Renal cortical epithelial cell (primary cell): ENCODE measurements at places on chromosomes 3 and 15. TPM values are rescaled to one million over a fixed set of nuclear protein-coding genes. Genes with fewer than 3 reads are reported as not detected.

- DNase-seq: peak; percentile 9
These were observed 76.0 kb upstream of the FAN1 start for GRCh38 chr15:30827625-30828303.

GRCh38 chr3:110015231-110015963 is 678.1 kb upstream of the DPPA4 start:
- no peak for DNase-seq

Gene RPUSD2
- total RNA-seq: 12.7 and 17.7 TPM in 2 replicates

- no peak for DNase-seq
These were observed 2.3 kb downstream of the CPB1 start for GRCh38 chr3:148829926-148830325.

DNA sequence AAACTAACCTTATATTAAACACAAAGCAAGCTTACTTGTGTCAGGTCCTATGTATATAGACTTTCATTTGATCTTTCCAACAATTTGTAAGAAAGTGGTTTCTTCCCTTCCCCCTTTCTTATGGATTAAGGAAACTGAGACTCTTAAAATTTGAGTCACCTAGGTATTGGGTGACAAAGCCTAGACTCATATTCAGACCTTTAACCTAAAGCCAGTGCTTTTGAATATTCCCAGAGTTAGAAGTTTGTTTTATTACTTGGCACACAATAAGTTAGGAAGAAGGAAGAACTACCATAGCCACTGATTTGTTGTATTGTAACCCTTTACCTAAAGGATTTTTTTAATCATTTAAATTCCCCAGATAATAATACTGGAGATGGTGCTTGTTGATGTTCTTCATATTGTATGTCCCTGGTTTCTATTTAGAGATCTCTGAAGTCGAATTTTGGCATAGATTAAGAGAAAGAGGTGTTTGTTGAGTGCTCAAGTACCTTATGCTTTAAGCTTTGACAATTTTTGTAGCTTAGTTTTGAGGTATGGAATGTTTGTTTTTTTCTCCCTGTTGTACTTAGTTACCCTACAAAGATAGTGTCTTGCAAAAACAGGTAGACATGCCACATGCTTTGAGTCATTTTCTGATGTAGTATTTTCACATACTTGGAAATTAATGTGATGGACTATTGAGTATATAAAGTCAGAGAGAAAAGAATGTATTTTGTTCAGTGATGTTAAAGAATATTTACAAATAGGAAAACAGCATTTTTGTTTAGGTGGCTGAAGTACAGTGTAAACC is 11.2 kb downstream of the TSC22D2 start:
- peak; percentile 49 for DNase-seq

DNA sequence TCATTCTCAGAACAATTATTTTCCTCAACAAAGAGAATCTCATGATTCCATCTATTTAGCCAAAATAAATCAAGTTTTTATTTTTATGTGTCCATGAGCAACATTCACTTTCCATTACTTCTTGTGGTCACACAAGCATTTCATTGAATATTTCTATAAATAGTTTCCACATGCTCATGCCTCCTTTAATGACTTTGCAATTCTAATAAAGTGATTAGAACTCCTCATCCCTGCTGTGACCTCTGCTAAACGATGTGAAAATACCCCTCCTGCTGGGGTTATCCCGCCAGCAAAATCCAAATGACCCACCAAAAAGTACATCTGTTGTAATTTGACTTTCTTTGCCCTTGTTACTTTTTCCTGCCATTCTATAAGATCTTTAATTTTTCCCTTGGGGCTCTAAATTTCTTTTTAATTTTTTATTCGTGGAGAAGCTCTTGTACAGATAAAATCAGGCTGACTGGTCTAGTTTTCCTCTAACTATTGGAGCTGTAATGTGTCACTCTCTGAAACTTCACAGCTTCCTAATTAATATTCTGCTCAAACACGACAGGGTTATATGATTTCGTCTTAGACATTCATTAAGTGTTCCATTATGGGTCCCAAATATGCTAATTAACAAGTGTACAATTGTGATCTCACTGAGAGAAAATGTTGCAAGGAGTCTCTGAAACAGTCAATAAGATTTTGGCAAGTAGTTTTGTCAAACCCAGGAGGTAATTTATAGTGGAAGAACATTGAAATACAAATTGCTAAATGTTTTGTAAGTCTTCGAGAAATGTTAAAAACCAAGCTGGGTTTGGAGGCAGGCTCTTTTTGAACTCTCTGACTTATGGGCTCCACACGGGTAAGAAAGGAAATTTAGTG is 533.1 kb upstream of the NAALADL2 start:
- DNase-seq: peak; percentile 47

GRCh38 chr3:148998715-148999423 is 7.5 kb downstream of the GYG1 start:
- DNase-seq: no peak

Gene TLR9
- total RNA-seq: not detected in 2 replicates
